G401 (cell line): ENCODE measurements at places on chromosomes 1 and 21. TPM values are rescaled to one million over a fixed set of nuclear protein-coding genes. Genes with fewer than 3 reads are reported as not detected.

Gene TTLL7
- total RNA-seq, result not detected in 2 replicates

Gene GPATCH2
- 8.2 and 12.7 TPM in 2 replicates for total RNA-seq

Gene CD101
- total RNA-seq, result 0.55 and 1.2 TPM in 2 replicates

Gene CFAP45
- not detected in 2 replicates for total RNA-seq

Gene S100A2
- 10.6 and 10.8 TPM in 2 replicates for total RNA-seq

Gene PLCH2
- total RNA-seq, result 0.06 and 0.20 TPM in 2 replicates

Gene CYP2J2
- total RNA-seq, result not detected in 2 replicates

Gene CADM3
- not detected in 2 replicates for total RNA-seq

Gene LYPD8
- total RNA-seq, result not detected in 2 replicates

Gene MTARC2
- not detected in 2 replicates for total RNA-seq

Gene S100A12
- not detected in 2 replicates for total RNA-seq

Gene FCAMR
- not detected in 2 replicates for total RNA-seq

- DNase-seq, result no peak
Observed at GRCh38 chr1:81186261-81186660, 614.5 kb upstream of the ADGRL2 start.

DNA sequence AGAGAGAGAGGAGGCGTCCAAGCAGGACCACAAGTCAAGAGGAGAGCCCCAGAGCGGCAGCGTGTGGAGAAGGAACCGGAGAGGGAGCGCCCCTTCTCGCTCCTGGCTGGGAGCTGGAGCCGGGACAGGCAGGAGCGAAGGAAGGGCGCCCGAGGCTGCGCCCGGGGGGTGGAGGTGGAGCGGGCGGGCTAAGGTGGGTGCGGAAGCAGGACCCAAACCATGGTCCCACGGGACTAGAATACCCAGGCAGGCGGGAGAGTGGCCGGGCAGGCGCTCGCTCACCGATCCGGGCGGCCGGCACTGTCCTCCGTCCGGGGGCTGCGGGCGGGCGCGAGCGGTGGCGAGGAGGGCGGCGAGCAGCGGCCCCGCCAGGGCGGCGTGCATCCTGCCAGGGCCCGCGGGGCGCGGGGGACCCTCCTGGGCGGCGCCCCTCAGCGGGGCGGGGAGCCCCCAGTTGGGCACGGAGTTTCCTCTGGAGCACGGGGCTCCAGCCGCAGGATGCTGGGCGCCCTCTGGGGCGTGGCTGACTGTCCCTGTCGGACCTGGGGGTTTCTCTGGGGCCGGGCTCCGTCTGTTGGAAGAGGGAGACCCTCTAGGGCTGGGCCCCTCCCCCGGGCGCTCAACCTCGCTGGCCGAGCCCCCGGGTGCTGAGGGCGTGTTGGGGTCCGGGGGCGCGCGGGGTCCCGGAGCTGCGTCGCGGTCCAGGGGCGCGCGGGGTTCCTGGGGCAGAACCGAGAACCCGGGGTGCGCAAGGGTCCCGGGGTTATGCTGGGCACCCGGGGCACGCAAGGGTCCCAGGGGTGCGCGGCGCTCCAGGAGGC, 569 bp downstream of the TRABD2B start:
- no peak for DNase-seq

- no peak for DNase-seq
Observed at GRCh38 chr1:216883518-216883917, 160.3 kb upstream of the ESRRG start.

- no peak for DNase-seq
Observed at GRCh38 chr21:46188226-46189212, 4.3 kb upstream of the SPATC1L start.

- DNase-seq, result peak; percentile 15
Observed at GRCh38 chr1:108881369-108881768, 4.6 kb downstream of the GPSM2 start.

DNA sequence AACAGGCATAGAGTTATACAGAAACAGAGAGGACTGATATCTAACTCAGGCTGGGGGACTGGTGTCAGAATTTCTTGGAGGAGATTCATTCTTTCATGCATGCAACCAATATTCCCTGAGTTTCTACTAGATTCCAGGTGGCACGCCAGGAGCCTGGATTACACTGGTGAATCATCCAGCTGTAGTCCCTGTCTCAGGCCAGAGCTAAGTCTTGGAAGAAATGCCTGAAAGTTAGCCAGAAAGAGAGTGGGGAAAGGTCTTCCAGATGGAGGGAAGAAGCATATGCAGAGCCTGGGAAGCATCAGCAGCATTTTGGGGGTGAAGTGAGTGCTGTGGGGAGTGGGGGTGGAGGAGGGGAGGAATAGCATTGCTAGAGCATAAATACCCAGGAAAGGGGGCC, 239.1 kb downstream of the OMA1 start:
- DNase-seq, result no peak

GRCh38 chr1:198848649-198849048, 209.8 kb downstream of the PTPRC start:
- no peak for DNase-seq

DNA sequence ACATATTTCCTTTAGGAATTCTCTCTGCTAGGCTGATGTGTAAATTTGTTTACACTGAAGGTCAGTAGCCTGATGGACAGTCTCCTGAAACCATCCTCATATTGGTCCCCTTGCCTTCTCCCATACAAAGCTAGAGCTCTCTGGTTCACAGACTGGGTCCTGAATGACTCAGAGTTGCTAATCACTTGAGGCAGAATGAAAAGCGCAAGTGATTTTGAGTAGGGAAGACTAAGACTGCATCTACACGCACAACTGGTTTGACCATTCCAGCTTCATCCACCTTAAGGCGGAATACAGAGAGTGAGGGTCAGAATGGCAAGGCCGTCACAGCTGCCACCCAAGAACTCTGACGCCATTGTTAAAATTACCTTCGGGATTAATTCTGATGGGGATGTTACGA, 70.2 kb upstream of the KIF26B start:
- no peak for DNase-seq

DNA sequence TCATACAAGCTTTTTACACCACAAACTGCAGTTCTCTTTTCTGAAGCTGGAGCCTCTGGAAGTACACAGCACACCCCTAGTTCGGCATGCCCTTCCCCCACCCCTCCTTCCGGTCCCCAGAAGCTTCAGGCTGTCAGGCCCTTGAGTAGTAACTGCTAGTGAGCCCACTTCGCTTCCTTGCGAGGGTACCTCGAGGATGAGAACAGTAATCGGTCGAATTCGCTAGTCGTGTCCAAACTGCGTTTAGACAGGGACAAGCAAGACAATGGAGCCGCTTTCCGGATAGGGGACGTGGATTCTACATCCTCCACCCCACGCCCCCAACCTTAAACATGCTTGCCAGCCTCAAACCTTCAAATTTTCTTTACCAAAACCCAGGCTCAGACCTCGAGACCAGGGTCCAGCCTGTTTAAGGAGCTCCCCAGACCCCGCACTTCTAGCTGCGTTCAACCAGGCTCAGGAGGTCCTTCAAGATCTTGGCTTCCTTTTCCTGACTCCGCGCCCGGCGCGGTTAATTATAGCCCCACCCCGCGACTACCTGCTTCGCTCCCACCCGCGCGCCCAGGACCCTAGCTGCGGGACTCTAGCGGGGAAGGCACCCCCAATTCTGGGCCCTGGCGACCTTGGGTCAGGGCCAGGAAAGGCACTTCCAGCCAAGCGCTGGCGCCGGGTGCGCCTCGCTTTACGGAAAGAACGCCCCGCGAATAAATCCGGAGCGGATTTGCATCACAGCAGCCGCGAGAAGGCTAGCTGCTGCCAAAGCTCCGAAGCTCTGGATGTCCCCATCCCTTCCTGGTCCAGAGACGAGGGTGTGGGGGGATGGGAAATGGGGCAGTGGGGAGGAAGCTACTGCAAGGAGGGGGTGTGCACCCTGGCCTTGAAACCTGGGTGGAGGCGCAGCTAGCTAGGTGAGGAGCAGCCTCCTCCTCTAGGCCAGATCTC, 8.1 kb upstream of the TSPAN1 start:
- peak; percentile 70 for DNase-seq

DNA sequence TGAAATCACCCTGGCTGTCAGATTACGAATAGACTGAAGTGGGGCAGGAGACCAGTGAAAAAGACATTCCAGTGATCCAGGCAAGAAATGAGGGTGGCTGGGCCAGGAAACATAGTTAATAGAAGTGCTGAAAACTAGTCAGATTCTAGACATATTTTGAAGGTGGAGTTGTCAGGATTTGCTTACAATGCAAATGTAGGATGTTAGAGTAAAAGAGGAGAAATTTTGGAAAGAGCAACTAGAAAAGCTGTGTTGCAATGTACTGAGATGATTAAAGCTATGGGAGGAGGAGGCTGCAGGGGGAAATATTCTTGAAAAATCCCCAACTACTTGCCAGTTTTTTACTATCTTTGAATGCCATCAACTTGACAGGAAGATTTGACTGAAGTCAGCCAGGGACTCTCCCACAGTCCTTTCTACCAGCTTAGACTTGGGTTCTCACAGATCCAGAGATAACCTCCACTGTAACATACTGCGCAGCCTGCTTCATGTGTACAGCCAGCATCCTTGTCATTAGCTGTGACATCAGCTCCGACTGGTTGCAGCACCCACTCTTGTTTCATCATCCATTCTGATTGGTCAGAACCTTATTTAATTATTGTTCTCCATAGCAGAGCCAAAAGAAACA, 109.7 kb downstream of the TSEN15 start:
- no peak for DNase-seq

DNA sequence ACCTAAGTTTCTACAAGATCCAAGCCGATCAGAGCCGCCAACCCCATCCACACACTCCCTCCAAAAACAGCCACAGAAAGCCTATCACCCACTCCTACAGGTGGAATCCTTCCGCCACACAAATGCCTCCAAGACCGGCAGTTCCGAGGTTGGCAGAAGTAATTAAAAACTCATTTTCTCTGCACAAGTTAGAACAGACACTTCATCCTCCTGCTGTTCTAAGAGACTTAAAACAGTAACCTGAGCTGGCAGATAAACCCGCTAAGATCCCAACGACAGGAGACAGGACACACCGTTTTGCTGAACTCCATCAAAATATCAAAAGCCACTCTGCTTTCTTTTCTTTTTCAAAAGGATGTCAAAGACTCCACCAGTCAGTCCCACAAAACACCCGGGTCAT, 2.8 kb downstream of the SSBP3 start:
- no peak for DNase-seq

DNA sequence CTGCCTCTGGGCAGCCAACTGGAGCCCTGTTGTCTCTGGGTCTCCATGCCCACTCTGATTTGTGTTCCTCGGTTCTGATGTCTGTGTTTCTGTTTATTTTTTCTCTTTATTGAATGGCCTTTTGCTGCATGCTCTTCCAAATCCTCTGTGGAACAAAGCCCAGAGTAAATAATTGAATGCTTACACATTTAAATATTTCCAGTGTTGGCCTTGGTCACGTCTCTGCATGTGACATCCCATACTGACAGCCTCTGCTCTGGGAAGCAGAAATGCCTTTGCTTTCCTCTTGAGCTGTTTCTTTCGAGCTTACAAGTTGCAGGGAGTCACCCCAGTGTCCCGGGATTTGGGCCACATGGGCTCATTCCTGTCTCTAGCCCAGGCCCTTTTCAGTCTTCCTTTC, 267.9 kb downstream of the PTPRU start:
- no peak for DNase-seq

- DNase-seq, result no peak
Observed at GRCh38 chr1:192518700-192519099, 56.9 kb upstream of the RGS1 start.

GRCh38 chr1:41341772-41342562, 19.3 kb upstream of the FOXO6 start:
- DNase-seq, result peak; percentile 43

DNA sequence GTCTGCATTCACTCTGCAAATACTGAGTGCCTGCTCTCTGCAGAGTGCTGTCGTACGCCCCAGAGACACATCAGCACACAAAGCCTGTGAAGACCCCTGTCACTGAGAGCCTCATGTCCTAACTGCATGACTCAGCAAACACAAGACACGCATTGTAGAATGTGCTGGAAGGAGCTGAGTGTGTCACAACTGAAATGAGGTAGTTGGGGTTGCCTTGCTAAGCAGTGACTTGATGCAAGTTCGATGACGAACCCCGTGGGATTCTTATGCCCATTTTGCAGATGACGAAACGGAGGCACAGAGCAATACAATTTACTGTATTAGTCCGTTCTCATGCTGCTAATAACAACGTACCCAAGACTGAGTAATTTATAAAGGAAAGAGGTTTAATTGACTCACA, 65.1 kb downstream of the RIPK4 start:
- DNase-seq, result no peak

DNA sequence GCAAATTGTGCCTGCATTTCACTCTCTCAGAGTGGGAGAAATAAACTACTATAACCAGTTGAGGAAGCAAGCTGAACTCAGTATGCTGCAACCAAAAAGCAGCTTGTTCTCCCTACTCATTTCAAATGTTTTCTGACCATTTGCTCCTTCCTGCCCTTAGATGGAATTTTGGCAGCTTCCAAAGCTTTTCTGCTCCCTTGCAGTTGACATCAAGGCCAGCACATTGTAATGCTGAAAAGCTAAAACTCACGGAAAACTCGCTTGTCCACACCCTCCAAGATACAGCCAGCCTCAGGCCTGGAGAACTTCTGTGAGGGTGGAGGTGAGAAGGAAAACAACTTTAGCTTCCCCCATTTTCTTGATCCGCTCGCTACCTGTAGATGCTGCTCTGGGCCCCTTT, 5.0 kb upstream of the CHML start:
- DNase-seq, result no peak

GRCh38 chr1:66274634-66275033, 259.3 kb upstream of the SGIP1 start:
- no peak for DNase-seq

- no peak for DNase-seq
Observed at GRCh38 chr1:160439718-160440117, 39.4 kb downstream of the VANGL2 start.

- no peak for DNase-seq
Observed at GRCh38 chr1:39103328-39104157, 77.4 kb downstream of the NDUFS5 start.

GRCh38 chr1:221809091-221810029, 67.5 kb upstream of the DUSP10 start:
- DNase-seq, result no peak

- no peak for DNase-seq
Observed at GRCh38 chr21:33373451-33373850, 29.8 kb upstream of the IFNGR2 start.

DNA sequence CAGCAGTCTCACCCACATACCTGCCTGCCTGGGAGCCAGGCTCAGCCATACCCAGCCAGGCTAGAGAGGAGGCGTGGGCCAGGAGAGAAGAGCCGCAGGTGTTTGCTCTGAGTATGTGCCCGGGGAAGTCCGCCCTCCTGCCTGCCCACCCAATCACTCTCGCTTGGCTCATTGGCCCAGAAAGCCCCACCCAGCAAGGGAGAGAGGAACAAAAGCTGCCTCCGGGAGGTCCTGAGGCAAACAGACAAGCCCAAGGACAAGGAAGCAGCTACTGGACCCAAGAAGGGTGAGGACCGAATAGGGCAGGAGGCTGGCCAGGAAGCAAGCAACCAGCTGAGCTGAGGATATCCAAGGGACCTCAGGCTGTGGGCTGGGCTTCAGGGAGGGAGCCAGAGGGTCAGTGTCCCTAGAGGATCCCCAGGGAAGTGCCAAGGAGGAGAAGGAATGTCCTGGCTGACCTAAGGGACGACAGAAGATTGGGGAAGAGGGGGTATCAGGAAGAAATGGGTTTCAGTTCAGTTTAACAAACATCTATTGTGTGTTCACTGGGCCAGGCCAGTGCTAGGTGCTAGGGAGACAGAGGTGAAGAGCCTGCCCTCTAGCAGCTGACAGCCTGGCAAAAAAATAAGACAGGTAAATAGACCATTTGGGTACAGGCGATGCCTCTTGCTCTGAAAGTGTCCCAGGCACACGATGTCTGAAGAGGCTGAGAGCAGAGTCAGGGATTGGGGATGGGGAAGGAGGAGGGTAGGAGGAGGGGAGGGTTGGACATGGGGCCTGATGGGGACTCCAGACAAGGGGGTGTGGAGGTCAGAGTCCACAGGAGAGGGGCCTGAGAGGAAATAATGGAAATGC, at the start of gene GJB4:
Gene GJB4, plus strand, starts transcription at position 238 of the 855 bp plus-strand sequence. CDS start 1,515 bp downstream, outside the sequence.
- no peak for DNase-seq

GRCh38 chr1:30657131-30658013, 66.0 kb downstream of the MATN1 start:
- no peak for DNase-seq
